ENCODE measurements at places on chromosomes 1 and 21.

DNA sequence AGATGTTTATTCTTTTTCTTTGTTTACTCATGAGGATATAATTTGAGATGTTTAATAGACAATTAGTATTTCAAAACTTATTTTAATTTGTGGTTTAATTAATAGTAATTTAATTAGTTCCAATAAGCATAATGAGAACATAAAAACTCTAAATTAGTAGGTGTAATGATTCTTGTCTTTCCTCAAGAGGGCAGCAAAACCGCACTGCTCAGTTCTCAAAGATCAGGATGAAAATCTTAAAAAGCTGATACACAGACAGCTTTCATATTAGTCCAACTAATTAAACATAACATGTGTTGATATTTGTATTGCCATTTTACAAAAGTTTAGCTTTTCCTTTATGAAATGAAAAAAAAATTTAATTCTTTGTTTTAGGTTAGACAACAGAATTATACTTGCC lies 106.7 kb upstream of the C21orf91 start:
- no peak for DNase-seq

DNA sequence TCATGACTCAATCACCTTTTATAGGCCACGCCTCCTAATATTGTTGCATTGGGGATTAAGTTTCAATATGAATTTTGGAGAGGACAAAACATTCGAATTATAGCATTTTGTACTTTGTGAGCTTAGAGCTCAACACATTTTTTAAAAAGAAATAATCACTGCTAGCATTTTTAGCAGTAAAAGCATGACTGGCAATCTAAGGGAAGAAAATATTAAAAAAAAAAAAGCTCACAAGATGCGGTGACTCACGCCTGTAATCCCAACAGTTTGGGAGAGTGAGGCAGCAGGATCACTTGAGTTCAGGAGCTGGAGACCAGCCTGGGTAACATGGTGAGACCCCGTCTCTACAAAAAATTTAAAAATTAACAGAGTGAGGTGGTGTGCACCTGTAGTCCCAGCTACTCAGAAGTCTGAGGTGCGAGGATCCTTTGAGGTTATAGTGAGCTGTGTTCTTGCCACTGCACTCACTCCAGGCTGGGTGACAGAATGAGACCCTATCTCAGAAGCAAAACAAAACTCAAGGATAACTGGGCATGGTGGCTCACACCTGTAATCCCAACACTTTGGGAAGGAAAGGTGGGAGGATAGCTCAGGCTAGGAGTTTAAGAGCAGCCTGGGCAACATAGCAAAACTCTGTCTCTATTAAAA lies 28.8 kb upstream of the DIPK1A start:
- no peak for DNase-seq

DNA sequence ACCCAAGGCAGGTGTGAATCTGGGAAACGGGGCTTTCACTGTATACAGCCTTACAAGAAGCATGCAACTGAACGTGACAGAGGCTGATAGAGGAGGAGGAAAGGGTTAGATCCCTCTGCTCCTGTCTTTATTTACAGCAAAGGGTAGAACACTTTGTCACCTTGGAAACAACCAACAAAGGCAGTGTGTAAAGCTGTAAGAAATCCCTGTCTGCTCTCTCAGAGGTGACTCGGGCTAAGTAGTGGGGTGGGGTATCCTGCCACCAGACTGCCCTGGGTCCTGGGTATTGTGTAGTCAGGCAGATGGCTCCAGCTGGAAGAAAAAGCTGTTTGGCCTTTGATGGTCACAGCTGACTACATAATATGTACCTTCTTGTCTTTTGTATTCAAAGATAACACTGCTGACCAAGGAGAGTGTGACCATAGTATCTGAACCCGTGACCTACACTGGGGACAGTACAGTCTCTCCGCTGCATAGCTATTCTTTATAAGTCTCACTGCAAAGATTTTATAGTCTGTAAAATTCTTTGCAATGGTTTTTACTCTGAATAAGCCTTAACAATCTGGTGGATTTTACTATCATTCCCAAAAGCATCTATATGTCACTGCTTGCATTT lies 22.1 kb upstream of the POU2F1 start:
- peak; percentile 71 for DNase-seq

DNA sequence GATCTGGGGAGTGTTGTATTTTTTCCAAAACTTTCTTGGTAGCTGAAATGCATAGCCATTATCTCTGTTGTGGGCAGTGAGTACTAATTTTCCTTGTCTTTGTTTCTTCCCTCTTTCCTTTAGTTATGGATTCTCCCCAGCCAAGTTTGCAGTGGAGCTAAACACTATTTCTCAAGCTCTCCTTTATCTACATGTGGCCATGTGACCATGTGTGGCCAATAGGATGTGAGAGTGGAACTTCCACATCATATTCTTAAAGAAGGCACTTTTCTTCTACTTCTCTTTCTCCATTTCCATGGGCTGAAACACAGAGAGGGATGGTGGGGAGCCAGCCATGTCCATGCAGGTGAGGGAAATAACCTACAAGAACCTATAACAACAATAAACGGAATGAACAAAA lies 230.8 kb downstream of the CTH start:
- no peak for DNase-seq

DNA sequence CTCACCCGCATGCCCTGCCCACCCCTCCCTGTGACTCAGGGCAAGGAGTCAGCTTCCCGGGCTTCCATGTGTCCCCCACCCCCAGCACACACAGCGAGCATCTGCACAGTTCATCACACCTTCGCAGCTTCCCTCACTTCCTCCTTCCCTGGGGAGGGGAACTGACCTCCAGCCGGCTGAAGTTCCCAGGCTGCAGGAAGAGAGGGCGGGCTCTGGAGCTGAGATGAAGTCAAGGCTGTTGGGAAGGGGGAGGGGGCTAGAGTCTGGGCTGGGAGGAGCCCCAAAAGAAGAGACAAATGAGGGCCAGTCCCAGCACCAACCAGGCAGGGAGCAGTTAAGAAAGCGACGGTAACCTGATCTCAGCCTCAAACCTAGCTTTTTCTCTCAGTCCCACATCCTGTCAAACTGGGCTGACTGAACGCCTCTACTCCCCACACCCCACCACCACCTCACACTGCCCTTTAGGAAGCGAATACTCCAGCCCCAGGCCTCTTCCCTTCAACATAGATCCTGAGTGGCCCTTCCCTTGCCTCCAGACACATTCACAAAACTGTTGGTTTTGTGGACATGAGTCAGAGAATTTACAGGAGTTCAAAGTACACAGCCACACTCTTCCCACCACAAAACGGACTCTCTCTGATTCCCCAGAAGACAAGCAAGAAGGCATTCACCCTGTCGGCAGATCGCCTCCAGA lies 1.8 kb downstream of the RHOC start:
- peak; percentile 97 for DNase-seq

GRCh38 chr1:147567594-147568381 lies 26.5 kb downstream of the BCL9 start:
- DNase-seq, result no peak

DNA sequence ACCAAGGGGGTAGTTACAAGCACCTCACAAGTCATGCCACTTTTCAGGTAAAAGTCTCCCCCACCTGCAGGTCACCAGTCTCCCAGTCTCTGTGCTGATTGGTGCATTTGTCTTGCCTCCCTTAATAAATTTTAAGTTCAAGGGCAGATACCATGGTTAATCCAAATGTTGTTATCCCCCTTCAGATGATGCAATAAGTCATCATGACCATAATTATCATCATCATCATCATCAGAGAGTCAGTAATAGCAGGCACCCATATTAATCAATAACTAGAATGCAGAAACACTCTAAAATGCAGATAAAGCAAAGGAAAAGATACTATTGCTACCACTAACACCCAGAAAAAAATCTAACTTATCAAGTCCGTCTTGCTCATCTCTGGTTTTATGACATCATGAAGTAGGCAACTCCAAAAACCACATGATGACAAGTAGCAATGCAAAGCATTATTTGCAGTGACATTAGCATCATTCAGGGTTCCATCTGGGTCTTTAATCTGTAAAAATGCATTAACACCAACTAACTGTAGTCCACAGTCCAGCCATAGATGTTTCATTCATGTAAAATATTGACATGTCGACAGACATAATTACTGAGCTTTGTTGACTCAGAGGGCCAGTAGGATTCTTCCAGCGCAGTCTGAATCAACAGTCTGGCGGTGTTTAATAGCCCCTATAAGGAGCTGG lies 492.0 kb upstream of the RUNX1 start:
- DNase-seq, result no peak

- no peak for DNase-seq
Measured at GRCh38 chr1:157782931-157783330, 6.0 kb upstream of the FCRL2 start.

- no peak for DNase-seq
Measured at GRCh38 chr1:164716992-164717703, 158.2 kb downstream of the PBX1 start.

DNA sequence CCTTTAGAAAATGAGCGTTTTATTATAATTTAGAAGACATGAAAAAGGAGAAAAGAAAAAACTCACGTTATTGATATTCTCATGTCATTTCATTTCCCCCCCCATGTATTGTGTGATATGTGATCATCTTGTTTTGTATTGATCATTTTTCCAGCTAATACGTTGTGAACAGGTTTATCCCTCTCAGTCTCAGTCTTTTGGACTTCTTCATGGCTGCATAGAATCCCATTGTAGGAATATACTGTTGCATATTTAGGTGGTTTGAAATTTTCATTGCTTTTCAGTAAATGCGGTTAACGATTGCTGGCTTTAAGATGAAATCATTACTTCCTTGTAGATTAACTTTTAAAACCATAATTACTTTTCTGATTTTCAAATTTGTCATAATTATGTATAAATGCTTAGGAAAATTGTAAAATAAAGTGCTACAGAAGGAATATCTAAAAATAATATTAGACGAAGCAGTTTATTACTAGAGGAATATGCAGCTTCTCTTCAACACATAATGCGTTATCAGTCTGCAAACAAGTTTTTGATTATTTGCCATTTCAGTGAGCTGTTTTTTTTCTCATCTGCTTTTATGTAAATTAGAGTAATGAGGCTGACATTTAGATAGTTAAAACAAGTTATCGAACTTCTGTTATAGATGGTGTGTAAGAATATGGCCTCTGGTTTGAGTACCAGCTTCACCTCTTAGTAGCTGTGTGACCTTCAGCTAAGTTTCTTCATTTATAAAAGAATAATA lies 1.8 kb downstream of the SON start:
- DNase-seq, result no peak

DNA sequence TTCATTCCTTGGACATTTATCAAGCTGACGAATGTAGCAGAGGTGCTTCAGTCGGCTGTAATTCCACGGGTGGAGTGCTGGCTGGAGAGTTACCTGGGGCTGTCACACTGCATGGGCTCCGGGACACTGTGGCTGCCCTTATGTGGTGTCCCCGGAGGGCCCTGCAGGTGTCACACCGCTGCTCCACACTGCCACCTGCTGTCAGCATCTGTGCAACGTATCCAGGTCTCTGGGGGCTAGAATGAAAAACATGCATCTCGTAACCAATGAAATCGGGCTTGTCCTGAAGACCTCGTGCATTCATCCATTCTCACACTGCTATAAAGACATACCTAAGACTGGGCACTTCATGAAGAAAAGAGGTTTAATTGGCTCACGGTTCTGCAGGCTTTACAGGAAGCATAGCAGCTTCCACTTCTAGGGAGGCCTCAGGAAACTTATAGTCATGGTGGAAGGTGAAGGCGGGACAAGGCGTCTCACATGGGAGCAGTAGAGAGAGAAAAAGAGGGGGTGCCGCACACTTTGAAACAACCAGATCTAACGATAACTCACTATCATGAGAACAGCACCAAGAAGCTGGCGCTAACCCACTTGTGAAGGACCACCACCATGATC lies 46.7 kb upstream of the PCBP3 start:
- DNase-seq, result peak; percentile 58
